ENCODE measurements at places on chromosomes 1 and 21.

- no peak for DNase-seq
Observed at GRCh38 chr1:221778535-221779142, 36.8 kb upstream of the DUSP10 start.

- DNase-seq, result no peak
Observed at GRCh38 chr1:216014086-216014485, 409.2 kb downstream of the USH2A start.

DNA sequence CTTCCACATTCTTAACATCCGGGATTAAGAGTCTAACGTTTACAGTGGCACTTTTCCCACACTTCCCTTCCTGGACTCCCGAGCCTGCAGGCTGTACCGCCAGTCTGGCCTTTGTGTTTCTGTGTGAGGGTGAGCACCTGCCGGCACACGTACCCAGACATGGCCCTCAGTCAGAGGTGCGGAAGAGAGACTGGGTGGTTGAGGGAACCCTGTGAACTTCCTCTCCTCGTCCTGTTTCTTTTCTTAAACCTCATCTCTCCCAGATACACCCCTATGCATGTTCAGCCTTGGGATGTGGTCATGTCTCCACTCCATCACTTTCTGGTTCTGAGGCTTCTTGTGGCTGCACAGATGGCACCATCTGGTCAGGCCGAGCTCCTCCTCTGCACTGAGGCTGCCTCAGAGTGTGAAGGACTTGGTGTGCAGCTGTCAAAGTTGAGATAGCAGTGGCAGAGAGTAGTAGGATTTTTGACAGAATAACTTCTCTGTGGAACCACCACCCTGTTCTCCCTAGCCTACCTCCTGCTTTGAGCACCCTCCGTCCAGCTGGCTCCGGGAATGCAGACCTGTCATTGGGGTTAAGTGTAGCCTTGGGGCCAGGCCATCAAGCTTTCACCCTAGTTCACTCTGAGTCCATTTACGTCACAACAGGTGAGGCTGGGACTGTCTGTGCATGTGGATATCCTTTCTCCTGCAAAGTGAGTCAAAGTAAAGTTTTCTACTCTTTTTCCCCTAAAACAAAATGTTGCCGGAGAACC, 31.4 kb downstream of the VASH2 start:
- no peak for DNase-seq

DNA sequence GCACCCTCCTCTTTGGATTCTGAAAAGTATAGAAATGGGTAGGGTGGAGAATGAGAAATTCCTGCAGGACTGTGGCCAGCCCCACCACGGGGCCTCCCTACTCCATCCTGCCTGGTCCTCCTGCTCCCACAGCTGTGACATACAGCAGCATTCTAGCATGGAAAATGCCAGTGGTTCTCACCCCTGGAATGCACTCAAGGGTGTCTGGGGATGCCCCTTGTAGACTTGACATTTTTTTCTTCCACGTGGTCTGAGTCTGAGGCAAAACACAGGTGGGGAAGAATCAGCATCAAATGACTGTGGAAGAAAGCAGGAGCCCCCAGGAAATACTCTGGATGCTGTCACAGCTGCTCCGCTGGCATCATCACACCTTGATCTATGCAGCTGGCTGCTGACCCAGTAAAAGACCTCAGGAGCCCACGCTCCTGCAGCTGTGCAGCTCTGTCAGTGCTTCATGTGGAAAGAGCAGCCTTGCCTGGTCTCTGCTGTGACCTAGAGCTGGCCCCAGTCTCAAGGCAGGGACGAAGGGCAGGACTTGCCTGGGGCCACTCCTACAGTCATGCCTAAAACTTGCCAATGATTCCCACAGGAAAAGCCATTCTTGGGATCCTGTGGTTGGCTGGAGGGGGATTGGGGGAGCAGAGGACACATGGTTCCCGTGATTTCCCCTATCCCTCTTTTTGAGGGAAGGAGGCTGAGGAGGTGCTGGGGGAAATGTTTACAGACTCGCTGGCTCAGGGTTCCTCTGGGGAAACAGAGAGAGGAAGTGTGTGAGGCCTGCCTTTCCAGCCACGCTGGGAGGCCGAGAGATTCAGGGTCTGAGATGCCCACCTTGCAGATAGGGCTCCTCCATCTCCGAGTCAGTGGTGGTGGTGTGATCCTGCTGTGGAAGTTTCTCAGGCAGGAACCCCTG, 10.8 kb upstream of the A3GALT2 start:
- DNase-seq, result no peak

DNA sequence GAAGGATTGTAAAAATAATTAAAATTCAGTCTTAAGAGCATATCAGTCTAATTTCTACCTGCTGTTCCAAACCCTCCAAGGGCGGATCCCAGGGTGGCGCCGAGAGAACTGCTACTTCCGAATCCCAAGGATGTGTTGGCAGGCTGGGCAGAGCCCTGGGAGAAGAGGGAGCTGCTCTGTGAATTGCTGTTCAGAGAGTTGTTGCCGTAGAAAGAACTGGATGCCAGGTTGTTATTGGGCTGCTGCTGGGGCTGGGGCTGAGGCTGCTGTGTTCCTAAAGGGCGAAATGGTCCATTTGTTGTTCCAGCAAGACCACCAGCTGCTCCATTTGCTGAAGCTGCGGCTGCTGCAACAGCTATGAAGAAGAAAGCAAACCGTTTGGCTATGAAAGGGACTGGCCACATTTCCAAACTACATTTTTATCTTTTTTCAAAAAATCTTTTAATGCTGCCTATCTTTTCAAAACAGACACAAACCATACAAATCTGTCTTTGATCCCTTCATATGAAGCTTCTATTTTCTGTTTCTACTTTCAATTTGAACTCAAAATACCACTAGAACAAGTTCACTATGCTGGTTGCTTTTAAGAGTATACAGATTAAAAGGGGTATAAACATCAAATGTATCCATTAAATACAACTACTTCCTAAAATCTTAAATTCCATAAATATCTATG, 57.5 kb upstream of the SDC3 start:
- DNase-seq, result no peak

DNA sequence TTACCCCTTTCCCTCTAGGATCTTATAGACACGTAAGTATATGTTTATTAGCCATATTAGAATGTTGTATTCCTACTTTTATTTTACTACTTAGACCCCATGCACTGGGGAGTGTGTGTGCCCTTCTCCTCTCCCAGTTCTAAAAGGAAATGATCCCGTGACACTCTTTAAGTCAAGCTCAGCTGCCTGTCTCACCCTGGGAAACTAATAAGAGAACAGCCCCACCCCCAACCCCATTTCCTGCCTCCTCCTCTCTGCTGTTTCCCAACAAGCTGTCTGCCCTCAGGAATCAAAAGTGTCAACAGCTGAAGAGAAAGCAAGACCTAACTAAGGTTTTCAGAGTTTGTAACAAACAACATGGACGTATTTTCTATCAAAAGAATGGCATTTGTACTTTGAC, 92.6 kb upstream of the VAV3 start:
- no peak for DNase-seq

DNA sequence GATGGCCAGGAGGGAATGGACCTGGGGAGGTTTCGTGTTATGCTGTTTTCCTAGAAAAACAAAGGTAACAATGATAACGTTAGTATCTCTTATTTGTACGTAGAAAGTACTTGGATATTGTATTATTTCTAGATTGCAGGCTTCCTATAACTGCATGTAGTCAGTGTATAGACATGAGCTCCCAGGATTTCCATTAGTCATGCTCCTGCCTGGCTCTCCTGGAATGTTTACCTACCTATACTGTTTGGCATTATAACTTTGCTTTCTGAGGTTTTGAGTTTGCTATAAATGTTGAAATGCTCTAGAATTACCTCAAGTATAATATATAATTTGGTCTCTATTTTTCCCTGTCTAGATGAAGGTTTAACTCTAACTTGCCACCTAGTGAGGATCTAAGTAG, 66.1 kb downstream of the TTC3 start:
- no peak for DNase-seq

DNA sequence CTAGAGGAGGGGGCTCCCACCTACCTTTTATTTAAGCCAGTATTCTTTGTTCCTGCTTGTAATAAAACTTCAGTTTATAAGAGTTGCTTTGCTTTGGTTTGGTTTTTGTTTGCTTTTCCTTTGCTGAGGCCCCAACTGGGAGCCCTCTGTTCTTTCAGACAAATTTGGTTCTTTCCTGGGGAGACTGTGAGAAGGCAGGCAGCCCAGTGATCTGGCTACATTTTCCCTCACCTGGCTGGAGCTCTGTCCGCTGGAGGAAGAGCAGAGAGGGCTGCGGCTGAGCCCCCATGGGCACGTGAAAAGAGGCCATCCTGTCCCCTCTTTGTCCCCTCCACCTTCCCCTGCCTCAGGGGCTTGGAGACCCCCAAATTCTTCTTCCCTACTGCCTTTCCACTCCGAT, 7.3 kb upstream of the SFN start:
- no peak for DNase-seq

- DNase-seq, result no peak
Observed at GRCh38 chr1:243554686-243555085, 295.4 kb downstream of the AKT3 start.

GRCh38 chr1:164583835-164584539, 25.0 kb downstream of the PBX1 start:
- no peak for DNase-seq

DNA sequence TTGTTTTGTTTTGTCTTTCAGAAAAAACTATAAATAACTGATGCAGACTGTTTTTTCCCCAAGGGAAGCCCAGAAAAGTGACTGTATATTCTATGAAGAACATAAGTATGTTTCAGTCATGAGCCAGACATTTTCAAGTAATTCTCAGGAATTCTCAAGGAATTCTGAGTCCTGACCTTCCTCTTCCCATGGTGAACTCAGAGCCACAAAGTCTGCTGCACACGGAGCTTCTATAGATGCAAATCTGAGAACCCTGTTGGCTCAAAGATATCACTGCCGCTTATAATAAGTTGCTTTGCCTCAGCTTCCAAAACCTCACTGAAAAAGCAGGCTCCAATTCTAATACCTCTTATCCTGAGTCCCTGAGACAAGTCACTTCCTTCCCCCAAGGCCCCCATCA, 418.5 kb upstream of the RUNX1 start:
- no peak for DNase-seq

- no peak for DNase-seq
Observed at GRCh38 chr1:184443624-184444023, 56.8 kb downstream of the C1orf21 start.

DNA sequence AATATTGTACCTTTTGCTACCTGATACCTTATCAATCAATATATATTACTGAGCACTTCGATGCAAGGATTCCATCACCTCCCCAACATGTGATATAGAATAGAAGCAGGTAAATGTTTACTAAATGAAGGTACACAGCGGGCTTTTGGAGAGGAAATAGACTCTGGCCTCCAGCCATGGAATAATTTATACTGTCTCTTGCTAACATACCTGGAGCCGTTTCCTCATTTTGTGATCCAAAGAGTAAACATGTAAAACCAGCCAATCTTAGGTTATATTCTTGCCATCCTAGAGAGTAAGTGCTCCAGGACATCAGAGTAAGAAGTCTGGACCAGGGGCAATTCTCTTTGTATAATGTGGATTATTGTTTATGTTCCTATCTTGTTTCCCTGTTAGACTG, 39.4 kb downstream of the NDUFS5 start:
- DNase-seq, result no peak

DNA sequence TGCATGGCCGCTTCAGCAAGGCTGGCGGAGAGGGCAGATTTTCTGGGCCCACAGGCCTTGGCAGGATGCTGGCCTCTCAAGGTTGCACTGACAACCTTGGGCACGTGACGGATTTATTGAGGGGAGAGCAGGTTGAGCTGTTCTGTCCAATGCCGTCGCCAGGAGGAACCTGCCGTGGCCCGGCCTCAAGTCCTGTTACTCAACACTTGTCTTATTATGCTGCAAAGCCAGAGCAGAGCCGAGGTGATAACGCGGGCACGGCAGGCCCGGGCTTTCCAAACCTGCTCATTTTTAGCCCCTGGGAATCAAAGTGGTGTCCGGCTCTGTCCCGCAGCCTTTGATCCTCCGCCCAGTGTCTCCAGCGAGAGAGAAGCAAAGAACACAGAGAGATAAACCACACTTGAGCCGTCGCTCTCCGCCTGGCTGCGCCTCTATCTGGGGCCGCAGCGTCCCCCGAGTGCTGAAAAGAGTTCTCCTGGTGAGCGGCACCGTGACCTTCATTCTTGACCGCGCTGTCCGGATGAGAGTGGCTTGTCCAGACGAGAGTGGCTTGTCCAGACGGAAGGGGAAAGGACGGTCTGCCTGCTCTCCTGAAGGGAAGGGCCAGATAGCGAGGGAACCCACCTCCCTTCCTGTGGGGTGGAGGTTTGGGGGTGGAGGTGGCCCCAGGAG, 162.3 kb upstream of the ARHGEF16 start:
- no peak for DNase-seq

Measured in activated gamma-delta T cell (primary cell).